Mesenteric fat pad (tissue), 1 donor: ENCODE measurements at places on chromosomes 1 and 21. TPM values are rescaled to one million over a fixed set of nuclear protein-coding genes. Genes with fewer than 3 reads are reported as not detected.

DNA sequence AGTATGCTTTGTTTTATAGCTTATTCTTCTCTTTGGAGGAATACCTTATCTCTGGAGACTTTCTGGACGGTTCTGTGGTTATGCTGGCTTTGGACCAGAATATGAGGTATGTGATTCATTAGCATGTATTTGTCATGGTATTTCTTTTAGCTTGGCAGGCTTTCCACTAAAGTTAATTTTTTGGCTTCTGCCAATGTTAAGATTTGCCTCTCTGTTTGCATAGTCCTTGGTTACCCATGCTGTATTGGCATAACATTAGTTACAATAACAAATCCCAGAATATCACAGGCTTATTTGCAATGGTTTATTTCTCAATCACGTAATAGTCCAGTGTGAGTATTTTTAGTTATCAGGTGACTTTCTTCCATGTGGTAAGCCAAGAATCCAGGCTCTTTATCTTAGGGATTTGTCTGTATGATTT, 9.7 kb downstream of the ZMPSTE24 start:
- DNase-seq: no peak

- DNase-seq: no peak
Measured at GRCh38 chr1:8252266-8252951, 65.5 kb upstream of the SLC45A1 start.

DNA sequence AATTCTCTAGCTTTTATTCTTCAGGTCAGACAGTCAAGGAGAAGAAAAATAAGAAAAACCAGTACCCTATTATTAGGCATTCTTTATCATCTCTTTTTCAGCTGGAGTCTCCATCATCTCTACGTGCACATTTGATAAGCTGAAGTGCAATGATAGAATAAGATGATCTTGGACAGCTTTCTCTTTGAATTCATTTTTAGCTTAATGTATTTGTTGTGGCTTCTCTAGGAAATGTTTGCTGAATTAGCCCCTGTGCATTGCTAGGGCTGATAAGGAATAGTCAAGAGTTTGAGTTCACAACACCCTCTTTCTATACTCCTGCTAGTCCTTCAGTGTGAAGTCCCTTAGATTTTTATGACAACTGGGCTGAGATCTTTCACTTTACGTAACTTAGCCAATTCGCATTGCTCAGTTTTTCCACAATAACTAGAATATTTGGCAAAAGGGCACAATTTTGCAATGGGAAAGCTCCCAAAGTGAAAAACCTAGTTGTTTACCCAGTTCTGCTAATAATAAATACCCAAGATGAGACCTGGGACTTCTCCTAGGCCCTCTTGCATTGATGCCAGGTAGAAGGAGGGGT, 7.0 kb upstream of the KCNJ15 start:
- no peak for DNase-seq

GRCh38 chr1:6948416-6948815, 163.2 kb downstream of the CAMTA1 start:
- DNase-seq: no peak

Gene MMEL1
- total RNA-seq: 3.2 TPM

GRCh38 chr1:172180501-172181285, 239.8 kb upstream of the C1orf105 start:
- no peak for DNase-seq

GRCh38 chr1:32627596-32628162, 22.7 kb downstream of the ZBTB8OS start:
- DNase-seq: no peak

GRCh38 chr1:84861516-84861915, 31.5 kb downstream of the LPAR3 start:
- DNase-seq: no peak

- no peak for DNase-seq
Measured at GRCh38 chr1:184567009-184567408, 180.2 kb downstream of the C1orf21 start.

DNA sequence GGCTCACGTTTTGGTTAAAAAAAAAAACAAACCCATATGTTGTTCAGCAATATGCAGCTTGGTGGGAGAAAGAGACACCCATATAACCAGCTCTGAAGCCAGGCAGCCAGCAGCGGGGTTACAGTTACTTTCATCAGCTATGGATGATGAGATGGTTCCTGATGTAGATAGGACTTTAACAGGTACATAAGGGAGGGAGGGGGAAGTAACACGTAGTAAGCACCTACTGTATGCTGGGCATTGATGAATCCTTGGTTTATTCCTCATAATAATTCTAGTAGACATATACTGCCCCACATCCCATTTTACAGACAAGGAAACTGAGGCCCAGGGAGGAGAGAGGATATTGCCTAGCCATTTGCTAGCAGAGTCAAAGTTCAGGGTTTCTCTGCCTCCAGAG, 2.0 kb downstream of the SLC1A7 start:
- DNase-seq: peak; percentile 33

- no peak for DNase-seq
Measured at GRCh38 chr1:84834419-84835064, 58.5 kb downstream of the LPAR3 start.
